ENCODE measurements at places on chromosomes 2 and 18. TPM values are rescaled to one million over a fixed set of nuclear protein-coding genes. Genes with fewer than 3 reads are reported as not detected.

CAPN14 gene
- 0.42 TPM for total RNA-seq

CD8B2 gene
- 0.37 TPM for total RNA-seq

SLC11A1 gene
- total RNA-seq = 1.7 TPM

NT5DC4 gene
- not detected for total RNA-seq

STPG4 gene
- not detected for total RNA-seq

CYP1B1 gene
- total RNA-seq = 16.7 TPM

RRM2 gene
- 24.8 TPM for total RNA-seq

RAMP1 gene
- total RNA-seq = 13.2 TPM

NIF3L1 gene
- 31.6 TPM for total RNA-seq
